ENCODE measurements at places on chromosomes 7 and 10.

DNA sequence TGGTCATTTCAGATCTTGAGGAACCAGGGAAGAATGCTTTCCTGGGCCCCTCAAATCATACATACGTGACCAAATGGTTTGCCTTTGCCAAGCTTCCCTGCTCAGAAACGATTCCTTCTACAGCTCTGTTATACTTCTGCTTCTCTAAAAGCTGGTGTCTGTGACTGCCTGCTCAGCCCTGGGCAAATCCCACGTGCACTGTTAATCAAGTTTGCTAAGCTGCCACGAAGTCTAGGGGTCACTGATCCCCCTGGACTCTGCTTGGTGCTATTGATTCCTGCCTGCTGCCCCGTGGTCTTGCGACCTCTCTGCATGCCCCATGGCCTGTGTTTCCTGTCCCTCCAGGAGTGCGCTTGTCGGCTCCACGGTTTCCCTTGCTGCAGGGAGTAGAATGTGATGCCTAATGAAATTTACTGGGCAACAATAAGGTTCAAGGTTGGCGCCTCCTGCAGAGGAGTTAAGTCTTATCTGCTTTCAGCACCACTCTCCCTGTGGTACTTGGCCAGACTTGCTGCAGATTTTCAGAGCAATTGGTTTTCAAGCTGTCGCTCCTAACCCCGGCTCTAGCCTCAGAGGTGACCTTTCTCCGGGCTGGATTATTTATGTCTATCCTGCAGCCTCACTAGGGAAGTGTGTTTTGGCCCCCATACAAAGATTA is 201.6 kb upstream of the FZD8 start:
- DNase-seq: no peak

DNA sequence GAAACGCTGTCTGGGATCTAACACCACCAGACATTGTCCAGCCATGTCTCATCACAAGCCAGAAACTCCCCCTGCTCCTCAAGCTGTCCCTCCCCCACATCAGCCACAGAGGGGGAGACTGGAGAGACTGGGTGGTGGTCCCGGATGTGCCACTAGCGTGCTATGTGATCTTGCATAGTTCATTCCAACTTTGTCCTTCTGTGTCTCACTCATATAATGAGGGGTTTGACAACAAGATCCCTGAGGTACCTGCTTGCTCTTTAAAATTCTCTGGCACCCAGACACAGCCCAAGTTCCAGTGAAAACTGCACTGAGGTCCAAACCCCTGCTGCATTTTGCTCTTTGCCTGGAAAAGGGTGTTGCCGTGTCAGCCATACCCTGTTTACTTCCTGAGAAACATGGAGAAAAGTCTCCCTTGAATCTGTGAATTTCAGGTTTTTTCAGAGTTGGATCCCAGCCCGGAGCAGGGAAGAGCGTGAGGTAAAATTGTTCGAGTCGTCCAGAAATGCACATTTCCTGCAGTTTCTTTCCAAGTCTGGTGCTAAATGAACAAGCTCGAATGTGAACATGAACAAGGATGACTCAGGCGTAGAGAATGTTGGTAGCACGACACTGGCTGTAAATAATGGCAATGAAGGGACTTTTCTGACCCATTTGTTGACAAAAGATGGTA is 156.6 kb downstream of the CCDC3 start:
- no peak for DNase-seq

GRCh38 chr7:30256349-30256858 is 28.0 kb upstream of the ZNRF2 start:
- DNase-seq: no peak

DNA sequence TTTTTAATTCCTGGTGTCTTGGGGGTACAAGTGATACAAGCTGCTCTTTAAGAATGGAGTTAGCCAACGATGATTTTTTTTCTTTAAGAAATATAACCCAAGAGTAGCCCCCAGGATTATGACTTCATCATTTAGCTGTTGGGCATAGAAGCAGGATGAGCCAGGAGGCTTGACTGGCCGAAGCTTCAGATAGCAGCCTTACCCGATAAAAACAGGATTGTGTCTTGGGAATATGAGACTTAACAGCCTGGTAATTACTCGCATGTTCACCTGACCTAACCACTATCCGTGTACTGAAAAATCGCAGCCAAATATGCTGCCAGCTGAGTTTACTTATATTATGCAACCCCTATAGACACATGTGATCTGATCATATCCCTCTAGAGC is 346.0 kb upstream of the BMPER start:
- no peak for DNase-seq

- DNase-seq: no peak
These were observed 225.2 kb upstream of the TCERG1L start for GRCh38 chr10:131536676-131537075.

Data from NCI-H2171 (cell line).